Endodermal cell (in vitro differentiated cells): ENCODE measurements at places on chromosomes 5 and 9. TPM values are rescaled to one million over a fixed set of nuclear protein-coding genes. Genes with fewer than 3 reads are reported as not detected.

- H3K4me3 ChIP-seq: no peak overlapping the region
- H3K27me3 ChIP-seq: no peaks in the 10 kb centered on the region
- H3K27ac ChIP-seq: no peak overlapping the region
- H3K4me1 ChIP-seq: peaks cover 2% of the 10 kb centered on the region
- H3K36me3 ChIP-seq: no peaks in the 10 kb centered on the region
- no peak for DNase-seq
Measured at GRCh38 chr9:20397348-20397747, 225.0 kb downstream of the MLLT3 start.

DNA sequence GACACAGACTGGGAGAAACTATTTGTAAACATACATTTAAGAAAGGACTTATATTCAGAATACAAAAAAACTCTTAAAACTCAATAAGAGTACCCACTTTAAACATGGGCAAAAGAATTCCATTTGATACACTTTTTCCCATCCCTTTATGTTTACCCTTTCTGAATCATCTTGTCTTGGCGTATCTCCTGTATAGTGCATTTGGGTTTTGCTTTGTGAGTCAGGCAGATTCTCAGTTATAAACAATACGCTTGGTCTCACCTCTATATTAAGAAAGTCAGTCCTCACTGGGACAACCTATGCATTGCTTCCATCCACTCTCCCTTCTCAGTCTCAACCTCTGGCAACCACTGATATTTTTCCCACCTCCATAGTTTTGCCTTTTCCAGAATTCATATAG lies 27.3 kb upstream of the ADAMTS6 start:
- no peaks in the 10 kb centered on the region for H3K36me3 ChIP-seq
- no peaks in the 10 kb centered on the region for H3K4me1 ChIP-seq
- H3K27me3 ChIP-seq: no peaks in the 10 kb centered on the region
- H3K27ac ChIP-seq: no peak overlapping the region
- no peak for DNase-seq

- H3K27me3 ChIP-seq: no peaks in the 10 kb centered on the region
- H3K36me3 ChIP-seq: peaks cover 13% of the 10 kb centered on the region
- DNase-seq: peak; percentile 63
- no peak overlapping the region for H3K4me3 ChIP-seq
Measured at GRCh38 chr5:171975262-171975876, 31.1 kb downstream of the FBXW11 start.

DNA sequence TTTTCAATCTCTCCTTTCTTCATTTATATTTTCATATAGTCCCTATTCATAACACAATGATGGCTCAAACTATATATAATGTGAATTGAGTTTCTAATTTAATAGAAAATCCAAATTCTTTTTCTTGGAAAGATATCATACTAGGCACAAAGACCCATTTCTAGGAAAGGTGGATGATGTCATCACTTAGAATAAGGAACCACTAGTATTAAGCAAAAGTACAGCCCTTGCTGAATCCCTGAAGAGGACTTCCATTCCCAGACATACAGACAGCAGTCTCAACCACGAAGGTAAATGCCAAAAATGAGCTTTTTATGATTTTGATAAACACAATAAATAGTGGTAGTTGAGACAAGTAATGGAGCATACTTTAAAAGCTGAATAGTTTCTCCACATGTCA lies 210.0 kb downstream of the FBN2 start:
- DNase-seq: no peak
- H3K4me3 ChIP-seq: no peak overlapping the region
- no peaks in the 10 kb centered on the region for H3K27me3 ChIP-seq
- no peak overlapping the region for H3K27ac ChIP-seq

GRCh38 chr5:72767289-72768010 lies 49.0 kb upstream of the TNPO1 start:
- peaks cover 3% of the 10 kb centered on the region for H3K4me1 ChIP-seq
- H3K27me3 ChIP-seq: no peaks in the 10 kb centered on the region
- no peaks in the 10 kb centered on the region for H3K36me3 ChIP-seq
- H3K27ac ChIP-seq: no peak overlapping the region

DNA sequence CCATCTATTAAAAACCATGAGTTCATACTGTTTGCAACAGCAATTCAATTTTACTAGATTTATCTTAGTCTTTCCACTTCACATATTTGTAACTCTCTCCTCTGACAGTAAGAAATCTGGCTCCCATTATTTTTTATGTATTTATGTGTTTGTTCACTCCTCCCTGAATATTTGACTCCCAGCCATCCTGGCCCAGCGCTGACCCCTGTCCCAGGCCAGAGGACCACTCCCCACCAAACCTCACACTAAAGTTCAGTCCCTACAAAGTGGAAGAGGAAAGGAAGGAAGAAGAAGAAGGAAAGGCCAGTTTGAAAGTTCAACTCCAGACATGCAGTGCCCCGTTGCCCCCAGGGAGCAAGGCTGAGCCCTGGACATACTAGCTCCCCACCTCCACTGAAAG lies 271.8 kb downstream of the ADAMTSL1 start:
- DNase-seq: no peak
- peaks cover 8% of the 10 kb centered on the region for H3K4me1 ChIP-seq
- no peak overlapping the region for H3K27ac ChIP-seq
- no peaks in the 10 kb centered on the region for H3K27me3 ChIP-seq
- no peak overlapping the region for H3K4me3 ChIP-seq

DNA sequence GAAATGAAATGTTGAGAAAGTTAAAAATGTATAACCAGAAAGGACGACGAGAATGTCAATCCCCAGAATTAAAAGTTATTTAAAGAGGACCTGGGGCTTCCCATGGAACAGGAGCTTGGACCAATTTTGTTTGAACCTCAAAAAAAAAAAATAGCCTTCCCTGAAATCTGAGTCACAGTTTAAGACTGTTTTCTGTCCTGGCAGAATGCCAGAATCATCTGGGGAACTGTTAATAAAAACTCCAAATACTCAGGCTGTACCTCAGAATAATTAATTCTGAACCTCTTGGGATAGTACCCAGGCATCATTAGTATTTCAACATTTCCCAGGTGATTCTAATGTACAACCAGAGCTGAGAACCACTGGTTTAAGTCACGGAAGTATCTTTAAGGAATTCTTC lies 102.2 kb upstream of the SLCO6A1 start:
- H3K27me3 ChIP-seq: no peaks in the 10 kb centered on the region
- H3K27ac ChIP-seq: no peak overlapping the region
- H3K36me3 ChIP-seq: no peaks in the 10 kb centered on the region
- H3K4me3 ChIP-seq: no peak overlapping the region
- no peak for DNase-seq

- DNase-seq: no peak
- no peak overlapping the region for H3K4me3 ChIP-seq
- H3K27ac ChIP-seq: no peak overlapping the region
- no peaks in the 10 kb centered on the region for H3K4me1 ChIP-seq
Measured at GRCh38 chr9:134492281-134492691, 149.3 kb upstream of the COL5A1 start.

DNA sequence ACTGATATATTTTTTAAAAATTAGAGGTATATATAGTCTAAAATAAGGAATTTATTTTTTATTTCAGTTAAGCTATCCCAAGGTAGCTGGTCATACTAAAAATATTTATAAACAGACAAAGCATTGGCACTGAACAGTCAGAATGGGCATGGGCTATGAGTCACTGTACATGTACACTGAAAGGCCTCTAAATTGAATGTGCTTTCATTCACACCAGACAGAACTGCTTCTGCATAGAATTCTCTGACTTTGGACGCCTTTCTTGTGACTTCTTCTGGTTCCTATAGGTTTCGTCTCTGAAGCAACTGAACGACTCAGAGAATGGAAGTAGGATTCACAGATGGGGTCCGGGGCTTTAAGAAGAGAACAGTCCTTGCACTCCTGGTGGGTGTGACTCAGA lies 394.8 kb upstream of the MEF2C start:
- H3K36me3 ChIP-seq: no peaks in the 10 kb centered on the region
- no peak for DNase-seq
- no peak overlapping the region for H3K27ac ChIP-seq

DNA sequence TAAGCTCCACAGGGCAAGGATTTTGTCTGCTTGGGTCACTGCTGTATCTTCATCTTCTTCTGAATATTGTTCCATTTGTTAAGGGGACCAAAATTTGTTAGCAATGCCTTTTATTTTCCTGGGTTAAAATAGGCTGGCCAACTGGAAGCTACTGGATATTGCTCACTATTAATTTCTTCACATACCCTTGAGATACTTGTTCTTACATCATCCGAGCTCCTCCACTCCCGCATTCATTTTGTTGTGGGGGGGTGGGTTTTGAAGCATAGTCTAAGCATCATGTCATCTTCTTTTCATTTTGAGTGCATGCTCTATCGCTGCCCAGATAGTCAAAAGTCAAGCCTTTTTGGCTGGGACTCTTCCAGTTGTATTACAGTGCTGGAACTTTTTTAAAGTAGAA lies 42.5 kb upstream of the PIK3R1 start:
- no peaks in the 10 kb centered on the region for H3K36me3 ChIP-seq
- H3K27me3 ChIP-seq: no peaks in the 10 kb centered on the region
- H3K4me3 ChIP-seq: no peak overlapping the region
- H3K27ac ChIP-seq: no peak overlapping the region
- no peak for DNase-seq

- no peak overlapping the region for H3K27ac ChIP-seq
- DNase-seq: no peak
- no peaks in the 10 kb centered on the region for H3K27me3 ChIP-seq
- H3K4me1 ChIP-seq: no peaks in the 10 kb centered on the region
Measured at GRCh38 chr5:112907166-112907631, 14.8 kb downstream of the REEP5 start.

DNA sequence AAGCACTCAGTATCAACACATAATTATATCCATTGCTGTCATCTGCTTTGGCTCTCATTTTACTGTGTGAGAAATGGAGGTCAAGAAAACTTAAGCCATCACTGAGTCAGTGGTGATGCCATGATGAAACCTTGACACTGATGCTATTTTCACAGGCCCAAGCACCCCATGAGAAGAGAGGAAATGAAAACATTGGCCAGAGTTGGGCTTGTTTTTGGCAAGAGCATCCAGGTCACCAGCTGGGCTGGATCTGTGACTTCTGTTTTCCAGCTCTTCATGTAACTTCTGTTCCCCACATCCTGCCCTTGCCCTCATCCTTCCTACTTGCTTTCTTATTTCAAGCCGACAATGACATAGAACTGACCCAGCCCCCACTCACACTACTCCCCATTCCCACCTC lies 10.0 kb downstream of the LCP2 start:
- H3K27ac ChIP-seq: no peak overlapping the region
- no peaks in the 10 kb centered on the region for H3K36me3 ChIP-seq
- peaks cover 2% of the 10 kb centered on the region for H3K27me3 ChIP-seq
- DNase-seq: no peak
- H3K4me1 ChIP-seq: peaks cover 5% of the 10 kb centered on the region

DNA sequence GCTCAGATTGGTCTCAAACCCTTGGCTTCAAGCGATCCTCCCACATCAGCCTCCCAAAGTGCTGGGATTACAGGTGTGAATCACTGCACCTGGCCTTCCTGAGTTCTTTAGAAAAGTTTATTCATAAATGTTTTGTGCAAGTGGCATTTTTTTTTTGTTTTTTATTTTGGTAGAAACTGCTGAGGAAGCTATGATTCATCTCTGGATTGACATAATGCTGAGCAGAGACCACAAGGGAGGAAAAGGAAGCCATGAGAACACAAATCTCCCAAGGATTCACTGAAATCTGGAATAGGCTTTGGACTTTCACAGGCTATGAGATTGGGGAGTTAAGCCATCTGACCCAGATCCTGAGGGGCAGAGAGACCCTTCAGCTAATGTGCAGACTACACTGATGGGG lies 3.4 kb upstream of the SLC46A2 start:
- DNase-seq: no peak
- no peaks in the 10 kb centered on the region for H3K4me1 ChIP-seq
- no peak overlapping the region for H3K27ac ChIP-seq
- no peaks in the 10 kb centered on the region for H3K36me3 ChIP-seq

GRCh38 chr5:128349044-128349858 lies 188.8 kb downstream of the FBN2 start:
- no peak overlapping the region for H3K4me3 ChIP-seq
- H3K27ac ChIP-seq: no peak overlapping the region
- H3K4me1 ChIP-seq: no peaks in the 10 kb centered on the region
- peaks cover 28% of the 10 kb centered on the region for H3K36me3 ChIP-seq
- no peak for DNase-seq

DNA sequence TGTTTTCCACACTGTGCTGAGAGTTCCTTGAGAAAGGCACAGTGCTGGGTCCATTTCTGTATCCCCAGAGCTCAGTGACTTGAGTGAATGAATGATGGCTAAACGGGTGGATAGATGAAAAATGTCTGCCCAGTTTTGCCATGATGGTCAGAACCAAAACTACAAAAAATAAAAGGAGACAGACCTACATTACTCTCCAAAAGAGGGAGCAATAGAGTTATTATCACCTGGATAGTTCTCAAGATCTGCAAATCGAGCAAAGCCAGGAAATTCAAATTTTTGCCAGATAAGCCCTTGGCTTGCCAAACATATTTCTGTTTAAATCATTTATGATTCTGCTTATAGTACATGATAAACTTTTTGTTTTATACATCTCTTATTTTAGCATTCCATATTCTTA lies 214.2 kb upstream of the ZNF462 start:
- no peak overlapping the region for H3K4me3 ChIP-seq
- no peak overlapping the region for H3K27ac ChIP-seq
- no peaks in the 10 kb centered on the region for H3K36me3 ChIP-seq
- no peaks in the 10 kb centered on the region for H3K4me1 ChIP-seq
- no peak for DNase-seq

DNA sequence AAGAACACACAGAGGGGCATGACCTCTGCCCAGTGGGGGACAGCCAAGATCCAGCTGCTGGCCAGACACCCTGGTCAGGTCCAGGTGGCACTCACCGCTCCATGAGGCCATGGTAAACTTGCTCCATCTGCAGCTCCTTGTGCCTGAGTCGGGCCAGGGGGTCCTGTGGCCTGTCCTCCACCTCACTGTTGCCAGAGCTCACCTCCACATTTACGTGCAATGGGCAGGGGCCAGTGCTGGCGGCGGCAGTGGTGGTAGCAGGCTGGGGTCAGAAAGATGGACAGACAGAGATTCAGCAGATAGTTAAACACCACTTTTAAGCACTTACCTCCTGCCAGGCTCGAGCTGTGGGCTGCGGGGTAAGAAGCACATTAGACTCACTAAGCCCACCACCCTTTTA lies 28.0 kb downstream of the AKNA start:
- H3K4me3 ChIP-seq: no peak overlapping the region
- no peaks in the 10 kb centered on the region for H3K27me3 ChIP-seq
- no peak for DNase-seq
- H3K27ac ChIP-seq: no peak overlapping the region

GRCh38 chr5:24385617-24386016 lies 259.2 kb downstream of the CDH10 start:
- DNase-seq: no peak
- H3K4me3 ChIP-seq: no peak overlapping the region
- H3K4me1 ChIP-seq: no peaks in the 10 kb centered on the region
- no peaks in the 10 kb centered on the region for H3K27me3 ChIP-seq
- H3K36me3 ChIP-seq: no peaks in the 10 kb centered on the region

The ANXA2R gene
- total RNA-seq: 0.27 to 1.1 TPM (median 0.73 TPM) in 3 replicates

The RNF38 gene
- total RNA-seq: 47.5 to 55.9 TPM (median 49.9 TPM) in 3 replicates

The TMEM215 gene
- total RNA-seq: 0.11 and 0.13 TPM in 2 replicates

The CDX1 gene
- total RNA-seq: not detected in 3 replicates

The CERCAM gene
- 26.5 to 26.8 TPM (median 26.7 TPM) in 3 replicates for total RNA-seq

The SOHLH1 gene
- not detected in 3 replicates for total RNA-seq

The KLF4 gene
- total RNA-seq: 2.1 and 2.6 TPM in 2 replicates

The CCDC180 gene
- 1.4 and 4.9 TPM in 2 replicates for total RNA-seq

The ANKRD18B gene
- 5.2 and 6.7 TPM in 2 replicates for total RNA-seq

The GDF9 gene
- total RNA-seq: 0.33 to 0.96 TPM in 2 of 3 replicates, not detected in the other

The ADAMTS2 gene
- total RNA-seq: 1.2 to 2.6 TPM (median 1.6 TPM) in 3 replicates

The ANXA1 gene
- 8.9 and 12.4 TPM in 2 replicates for total RNA-seq

The GFI1B gene
- 0.29 and 0.44 TPM in 2 replicates for total RNA-seq

The PDGFRB gene
- 5.4 and 6.5 TPM in 2 replicates for total RNA-seq
